ENCODE measurements at places on chromosomes 5 and 9.

DNA sequence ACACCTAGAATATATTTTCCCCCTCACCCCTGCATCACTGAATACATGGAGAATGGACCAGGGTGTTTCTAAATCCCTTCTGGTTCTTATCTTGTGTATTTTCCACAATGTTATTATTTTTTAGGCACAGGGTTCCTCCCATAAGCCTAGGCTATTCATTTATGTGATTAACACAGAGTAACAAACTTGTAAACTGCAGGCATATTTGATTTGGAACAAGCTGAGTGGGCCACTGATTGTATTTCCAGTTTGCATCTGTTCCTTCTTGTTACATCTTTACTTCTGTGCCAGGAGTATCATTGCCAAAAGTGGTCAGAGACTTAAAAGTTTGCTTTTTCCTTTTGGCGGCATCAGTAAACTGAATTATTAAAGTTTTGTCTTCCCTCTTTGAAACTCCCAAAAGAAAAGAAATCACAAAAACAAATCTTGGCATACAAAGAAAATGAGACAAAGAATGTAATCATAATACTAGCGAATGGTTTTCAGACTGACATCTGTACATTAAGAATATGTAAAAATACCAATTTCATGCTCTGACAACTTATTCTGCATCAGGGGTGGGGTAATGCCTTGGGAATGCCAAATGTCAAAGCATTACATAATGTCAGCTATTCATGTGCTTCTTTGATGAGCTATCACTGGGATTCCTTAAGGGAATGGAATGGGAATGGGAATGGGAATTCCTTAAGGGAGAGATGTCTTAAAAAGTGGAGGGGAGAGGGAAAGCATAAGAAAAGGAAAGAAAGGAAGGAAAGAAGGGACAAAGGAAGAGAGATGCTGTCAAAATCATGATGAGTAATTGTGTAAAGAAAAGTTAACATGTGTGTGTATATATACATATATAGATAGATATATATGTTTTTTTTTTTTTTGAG is 22.2 kb upstream of the PAX5 start:
- no peak for DNase-seq

DNA sequence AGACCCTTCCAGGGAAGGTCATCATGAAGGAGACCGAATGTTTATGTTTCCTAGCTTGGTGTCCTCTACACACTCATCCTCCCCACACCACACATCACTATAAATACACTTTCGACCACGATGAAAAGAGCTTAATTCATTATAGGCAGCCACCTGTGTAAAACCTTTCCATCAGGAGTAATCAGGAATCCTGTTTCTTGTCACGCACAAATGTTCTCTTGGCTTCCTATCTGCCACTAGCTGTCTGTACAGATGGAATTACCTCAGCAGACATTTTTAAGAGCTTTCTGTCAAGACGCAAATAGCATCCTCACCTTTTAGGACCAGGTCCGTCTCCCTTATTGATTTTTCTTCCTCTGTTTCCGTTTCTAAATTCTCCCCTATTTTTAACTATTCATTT is 79.1 kb downstream of the CYFIP2 start:
- no peak for DNase-seq

- DNase-seq, result no peak
Observed at GRCh38 chr9:4706971-4707622, 27.7 kb downstream of the CDC37L1 start.

DNA sequence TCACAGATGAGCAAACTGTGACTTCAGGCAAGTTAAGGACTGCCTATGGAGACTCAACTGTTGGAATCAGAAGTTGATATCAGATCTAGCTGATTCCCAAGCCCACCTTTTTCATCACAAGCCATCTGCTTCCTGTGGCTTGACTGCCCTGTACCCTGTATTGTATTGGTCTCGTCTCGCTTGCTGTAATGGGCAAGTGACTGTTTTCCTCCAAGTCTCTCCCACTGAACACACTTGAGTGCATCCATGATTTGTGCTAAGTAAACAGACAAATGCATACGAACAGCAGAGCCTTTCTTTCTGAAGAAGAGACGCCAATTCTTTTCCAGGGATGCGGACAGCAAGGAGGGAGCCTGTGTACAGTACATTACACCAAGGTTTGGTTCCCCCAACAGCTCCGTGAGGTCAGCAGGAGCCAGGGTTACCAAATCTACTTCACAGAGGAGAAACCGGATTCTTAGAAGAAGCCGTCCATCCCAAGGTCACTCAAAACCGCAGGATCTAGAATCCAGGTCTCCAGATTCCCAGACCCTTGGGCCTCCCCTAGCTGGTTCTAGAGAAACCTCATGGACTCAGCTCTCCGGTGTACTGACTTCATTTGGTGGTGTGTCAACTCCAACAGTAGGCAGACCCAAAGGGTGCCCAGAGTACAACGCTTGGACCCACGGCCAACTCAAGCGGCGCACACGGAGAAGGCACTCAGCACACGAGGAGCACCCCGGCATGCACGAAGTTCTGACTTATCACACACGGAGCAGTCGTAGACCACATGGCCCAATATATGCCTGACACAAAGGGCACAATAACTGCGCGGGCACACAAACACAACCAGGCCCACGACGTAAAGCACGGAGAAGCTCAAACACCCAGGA is 1.1 kb downstream of the BAG1 start:
- no peak for DNase-seq

DNA sequence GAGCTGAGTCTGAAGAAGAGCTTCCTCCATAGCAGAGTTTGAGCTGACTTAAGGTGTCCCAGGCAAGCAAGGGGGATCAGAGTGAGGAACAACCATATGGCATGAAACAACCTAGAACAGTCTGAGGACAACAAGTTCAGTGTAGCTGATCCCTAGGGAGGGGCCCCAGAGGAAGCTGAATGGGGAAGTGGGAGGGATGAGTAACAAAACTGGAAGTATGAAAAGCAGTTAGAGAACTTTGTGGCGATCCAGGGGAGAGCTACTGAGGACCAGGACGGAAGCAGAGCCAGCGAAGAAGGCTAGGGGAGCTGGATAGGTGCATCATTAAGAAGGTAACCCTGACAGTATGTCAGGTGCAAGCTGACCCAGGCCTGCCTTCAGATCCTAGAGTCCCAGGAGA is 580.8 kb downstream of the BNC2 start:
- DNase-seq, result no peak

- no peak for DNase-seq
Observed at GRCh38 chr5:166117072-166118066, 2174.1 kb upstream of the WWC1 start.

GRCh38 chr9:131584858-131585257 is 39.5 kb downstream of the PRRT1B start:
- no peak for DNase-seq

GRCh38 chr9:93941493-93941892 is 13.7 kb downstream of the BARX1 start:
- DNase-seq, result no peak

DNA sequence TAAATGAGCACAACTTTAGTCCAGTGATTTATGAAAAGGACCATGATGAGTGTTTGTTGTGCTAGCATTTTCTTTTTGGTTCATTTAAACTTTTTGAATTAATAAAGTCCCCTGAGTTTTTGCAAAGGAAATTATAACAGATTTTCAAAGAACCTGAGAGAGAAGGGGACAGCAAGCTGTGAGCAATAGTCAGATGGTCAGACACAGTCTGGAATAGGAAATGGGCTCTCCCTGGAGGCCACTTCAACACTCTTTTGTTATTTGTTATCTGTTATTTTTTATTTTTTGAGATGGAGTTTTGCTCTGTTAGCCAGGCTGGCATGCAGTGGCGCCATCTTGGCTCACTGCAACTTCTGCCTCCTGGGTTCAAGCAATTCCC is 171.1 kb downstream of the ARHGEF28 start:
- DNase-seq, result no peak

DNA sequence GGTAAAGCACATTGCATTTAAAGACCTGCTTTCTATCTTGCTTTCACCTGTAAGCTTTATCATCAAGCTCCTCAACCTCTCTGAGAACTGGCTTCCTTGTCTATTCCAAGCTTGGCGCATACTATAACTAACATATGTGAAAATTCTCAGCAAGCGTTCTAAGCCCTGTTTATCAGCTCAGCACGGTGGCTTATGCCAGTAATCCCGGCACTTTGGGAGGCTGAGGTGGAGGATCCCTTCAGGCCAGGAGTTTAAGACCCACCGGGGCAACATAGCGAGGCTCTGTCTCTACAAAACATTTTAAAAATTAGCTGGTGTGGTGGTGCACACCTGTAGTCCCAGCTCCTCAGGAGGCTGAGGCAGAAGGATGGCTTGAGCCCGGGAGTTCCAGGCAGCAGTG is 1.6 kb upstream of the ATP6V0E1 start:
- DNase-seq, result no peak

Data from fibroblast of the conjunctiva (primary cell).